ENCODE measurements at places on chromosomes 4 and X.

- peak; percentile 63 for DNase-seq
These were observed 9.5 kb downstream of the RNF175 start for GRCh38 chr4:153750197-153750817.

DNA sequence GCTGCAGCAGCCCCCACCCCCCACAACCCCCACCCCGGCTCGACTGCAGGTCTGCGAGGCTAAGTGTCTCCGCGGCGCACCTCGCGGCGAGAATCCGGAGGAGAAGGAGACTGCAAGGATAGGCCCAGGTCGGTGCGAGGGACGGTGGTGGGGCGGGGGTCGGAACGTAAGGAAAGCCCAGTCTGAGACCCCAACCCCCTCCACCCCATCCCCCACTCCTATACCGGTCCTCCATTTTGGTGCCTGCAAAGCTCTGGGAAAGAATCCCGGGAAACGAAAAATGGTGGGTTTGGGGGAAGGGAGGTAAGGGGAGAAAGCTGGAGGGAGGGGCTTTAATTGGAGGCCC, 614 bp downstream of the BEX3 start:
- DNase-seq = peak; percentile 5

GRCh38 chrX:123779908-123780396, 47.1 kb upstream of the THOC2 start:
- DNase-seq = no peak

DNA sequence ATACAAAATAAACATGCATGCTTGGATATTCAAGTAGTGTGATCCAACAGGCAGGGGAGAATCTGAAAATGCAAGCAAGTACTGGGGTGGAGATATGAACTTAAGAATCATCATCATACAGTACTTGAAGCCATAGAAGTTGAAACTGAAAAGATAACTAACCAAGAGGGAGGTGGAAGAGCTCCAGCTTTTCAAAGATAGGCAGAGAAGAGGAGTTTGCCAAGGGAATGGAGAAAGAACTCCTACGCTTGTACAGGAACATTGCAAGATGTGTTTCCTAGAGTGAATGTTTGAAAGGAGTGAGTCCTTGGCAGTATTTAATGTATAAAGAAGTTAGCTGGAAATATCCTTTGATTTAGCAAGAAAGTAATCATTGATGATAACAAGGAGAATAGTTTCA, 106.2 kb upstream of the FRMPD4 start:
- DNase-seq = no peak

DNA sequence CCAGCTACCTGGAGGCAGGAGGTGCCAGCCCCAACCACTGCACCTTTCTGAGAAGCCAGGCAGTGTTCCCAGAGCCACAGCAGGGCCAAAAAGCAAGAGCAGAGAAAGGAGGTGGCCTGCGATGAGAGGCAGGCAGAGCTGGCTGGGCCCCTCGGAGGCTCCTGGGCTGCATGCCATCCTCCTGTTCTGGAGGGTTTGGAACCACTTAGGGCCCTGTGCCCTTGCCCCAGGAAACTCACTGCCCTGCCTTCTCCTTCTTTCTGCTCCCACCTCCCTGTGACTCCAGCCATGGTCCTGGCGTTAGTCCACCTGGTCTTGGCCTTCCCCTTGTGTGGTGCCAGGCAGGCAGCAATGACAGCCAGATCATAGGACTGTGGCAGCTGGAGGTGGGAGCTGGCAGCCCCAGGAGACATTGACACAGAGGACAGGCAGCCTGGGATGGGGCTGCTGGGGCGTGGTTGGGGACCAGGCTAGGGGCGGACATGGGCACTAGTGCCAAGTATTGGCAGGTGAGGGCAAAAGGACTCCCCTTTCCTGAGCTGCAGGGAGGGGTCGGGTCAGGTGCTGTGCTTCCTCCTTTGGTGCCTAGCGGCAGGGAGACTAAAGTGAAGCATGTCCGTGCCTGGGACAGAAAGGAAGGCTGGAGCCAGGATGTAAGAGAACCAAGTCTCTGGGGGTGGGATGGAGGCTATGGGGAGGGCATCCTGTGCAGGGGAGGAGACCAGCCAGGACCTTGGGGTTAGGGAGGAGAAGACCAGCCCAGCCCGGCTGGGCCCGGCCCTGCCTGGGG, 1.4 kb downstream of the APLN start:
- no peak for DNase-seq

GRCh38 chr4:115274545-115274944, 161.1 kb upstream of the NDST4 start:
- DNase-seq = no peak

- DNase-seq = peak; percentile 74
These were observed 67.5 kb upstream of the CXCL13 start for GRCh38 chr4:77538144-77538543.

- DNase-seq = no peak
These were observed 163.2 kb downstream of the CFAP299 start for GRCh38 chr4:80498725-80499124.

GRCh38 chr4:87053802-87054767, 119.3 kb downstream of the AFF1 start:
- DNase-seq = no peak

DNA sequence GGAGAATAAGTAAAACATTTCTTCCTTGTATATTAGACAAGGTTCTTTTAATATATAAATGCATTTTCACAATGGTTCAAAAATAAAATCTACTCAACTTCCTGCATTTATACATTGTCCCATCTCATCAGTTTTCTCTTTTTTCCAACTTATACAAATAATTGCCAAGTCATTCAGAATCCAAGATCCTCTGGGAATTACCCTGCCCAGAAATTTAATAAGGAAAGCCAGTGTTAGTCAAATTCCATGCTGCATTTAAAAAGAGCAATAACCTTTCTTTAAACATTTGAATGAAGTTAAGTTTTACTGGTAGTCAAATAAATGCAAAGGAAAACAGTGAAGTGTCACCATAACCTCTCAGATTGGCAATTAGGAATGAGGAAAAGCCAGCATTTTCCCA, 357.9 kb downstream of the PPP3CA start:
- no peak for DNase-seq

DNA sequence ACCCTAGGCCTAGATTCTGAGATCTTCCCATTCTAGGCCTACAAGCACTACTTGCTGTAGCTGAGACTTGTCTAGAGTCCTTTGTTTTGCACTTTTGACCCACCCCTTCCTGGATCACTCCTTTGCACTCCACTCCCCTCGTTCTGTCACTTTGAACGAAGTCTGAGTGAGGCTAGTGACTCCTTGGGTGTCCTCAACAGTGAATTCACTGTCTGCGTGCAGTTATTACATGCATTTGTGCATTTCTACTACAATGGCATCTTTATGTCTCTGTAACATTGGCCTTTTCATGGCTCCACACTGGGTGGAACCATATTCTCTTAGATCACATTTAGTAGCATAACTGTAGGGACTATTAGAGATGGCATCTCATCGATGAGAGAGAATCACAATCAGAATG, 50.5 kb downstream of the OCRL start:
- no peak for DNase-seq

- no peak for DNase-seq
These were observed 40.4 kb downstream of the UNC5C start for GRCh38 chr4:95508421-95508820.

- no peak for DNase-seq
These were observed 58.7 kb upstream of the GPR34 start for GRCh38 chrX:41630091-41630490.
